Glomerular endothelial cell (primary cell): ENCODE measurements at places on chromosomes 12 and 14. TPM values are rescaled to one million over a fixed set of nuclear protein-coding genes. Genes with fewer than 3 reads are reported as not detected.

CLEC2B gene
- 31.2 and 51.1 TPM in 2 replicates for total RNA-seq

MAP3K12 gene
- total RNA-seq: 22.6 and 29.2 TPM in 2 replicates

CCDC196 gene
- not detected in 2 replicates for total RNA-seq

CIROP gene
- total RNA-seq: not detected in 2 replicates

DNA sequence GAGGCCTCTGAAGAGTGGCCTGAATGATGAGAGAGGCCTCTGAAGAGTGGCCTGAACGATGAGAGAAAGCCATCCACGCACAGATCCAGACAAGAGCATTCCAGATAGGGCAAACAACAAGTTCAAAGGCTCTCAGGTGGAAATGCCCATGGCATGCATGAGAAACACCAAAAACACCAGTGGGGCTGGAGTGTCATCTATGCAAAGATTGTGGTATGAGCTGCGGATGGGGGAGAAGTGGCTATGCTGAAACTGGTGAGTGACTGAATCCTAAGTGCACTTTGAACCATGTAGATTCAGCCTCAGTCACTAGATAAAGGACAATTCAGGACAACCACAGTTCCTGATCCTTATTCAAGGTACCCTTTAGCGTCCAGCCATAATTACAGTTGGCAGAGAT, 79.4 kb upstream of the GZMB start:
- DNase-seq: no peak

GRCh38 chr12:18719922-18720510, 17.8 kb downstream of the PLCZ1 start:
- DNase-seq: no peak

DNA sequence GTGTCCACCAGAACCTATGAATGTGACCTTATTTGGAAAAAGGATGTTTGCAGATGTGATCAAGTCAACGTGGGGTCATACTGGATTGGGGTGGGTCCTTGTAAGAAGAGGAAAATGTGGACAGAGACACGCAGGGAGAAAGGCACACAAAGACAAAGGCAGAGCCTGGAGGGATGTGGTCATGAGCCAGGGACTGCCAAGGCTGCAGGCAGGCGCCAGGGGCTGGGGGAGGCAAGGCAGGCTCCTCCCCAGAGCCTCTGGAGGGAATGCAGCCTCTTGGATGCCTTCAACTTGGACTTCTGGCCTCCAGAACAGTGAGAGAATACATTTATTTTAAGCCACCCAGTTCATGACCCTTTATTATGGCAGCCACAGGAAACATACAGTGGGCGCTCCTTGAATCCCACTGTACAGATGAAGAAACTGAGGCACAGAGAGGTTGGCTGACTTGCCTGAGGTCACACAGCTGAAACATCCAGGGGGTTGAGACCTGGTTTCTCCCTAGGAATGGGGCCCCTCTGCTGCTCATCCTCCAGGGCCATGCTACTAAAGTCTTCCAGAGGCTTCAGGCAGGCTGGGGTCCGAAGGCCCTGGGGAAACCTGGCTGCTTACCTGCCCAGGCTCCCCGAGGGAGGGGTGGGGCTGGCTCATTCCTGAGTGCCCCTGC, 99.7 kb downstream of the RFLNA start:
- no peak for DNase-seq

GRCh38 chr14:61042220-61042619, 61.2 kb downstream of the SLC38A6 start:
- no peak for DNase-seq

DNA sequence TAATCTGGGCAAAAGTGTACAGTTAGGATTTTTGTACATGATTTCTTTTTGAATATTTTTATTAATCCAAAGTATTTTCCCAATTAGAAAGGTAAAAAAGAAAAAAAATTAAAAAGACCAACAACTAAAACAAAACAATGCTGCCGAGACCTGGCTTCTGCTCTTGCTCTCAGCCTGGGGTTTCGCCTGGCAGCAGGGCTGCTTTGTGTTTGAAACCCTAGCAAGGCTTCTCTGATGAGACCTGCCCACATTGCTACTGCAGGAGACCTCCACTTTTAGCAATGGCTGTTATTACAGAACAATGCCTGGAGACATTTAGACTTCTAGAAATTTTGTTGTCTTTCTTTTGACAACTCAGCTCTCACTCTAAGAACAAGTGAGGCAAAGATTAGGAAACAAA, 1153.0 kb upstream of the TMEM132C start:
- no peak for DNase-seq

DNA sequence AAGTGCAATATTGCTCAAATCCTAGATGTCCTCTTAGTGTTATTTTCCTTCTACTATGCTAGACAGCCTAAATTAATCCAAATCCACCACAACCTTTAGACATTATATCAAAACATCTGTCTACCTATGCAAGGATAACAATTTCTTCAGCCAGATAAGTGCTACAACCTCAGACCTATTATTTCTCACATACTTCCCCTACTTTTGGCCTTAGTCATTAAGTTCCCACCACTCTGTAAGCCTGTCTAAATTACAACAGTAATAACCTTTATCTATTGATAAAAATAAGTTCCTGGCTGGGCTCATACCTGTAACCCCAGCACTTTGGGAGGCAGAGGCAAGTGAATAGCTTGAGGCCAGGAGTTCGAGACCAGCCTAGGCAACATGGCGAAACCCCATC, 74.0 kb downstream of the KIF21A start:
- no peak for DNase-seq

- DNase-seq: peak; percentile 92
Measured at GRCh38 chr12:19946550-19946949, 421.8 kb upstream of the PDE3A start.

DNA sequence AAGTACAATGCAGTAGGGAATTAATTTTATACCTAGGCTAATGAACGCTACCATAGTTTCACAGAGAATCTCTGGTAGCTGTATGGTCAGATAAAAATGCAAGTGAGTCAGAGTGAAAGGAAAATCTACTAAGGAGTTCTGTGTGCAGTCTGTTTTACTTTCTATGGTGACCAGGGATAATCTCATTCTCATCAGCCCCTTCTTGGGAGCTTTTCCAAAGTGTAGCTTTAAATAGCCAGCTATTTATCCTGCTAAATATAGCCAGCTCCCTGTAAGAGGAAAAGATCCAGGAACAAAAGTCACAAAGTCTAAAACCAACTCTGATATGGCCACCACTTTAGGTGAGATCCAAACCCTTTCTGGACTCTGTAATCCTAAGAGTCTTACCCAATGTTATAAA, 75.5 kb downstream of the TMEM116 start:
- DNase-seq: no peak
